ENCODE measurements at places on chromosomes 13 and 19. TPM values are rescaled to one million over a fixed set of nuclear protein-coding genes. Genes with fewer than 3 reads are reported as not detected.

Gene PRRG2
- total RNA-seq, result 0.83 TPM

Gene APOE
- total RNA-seq, result 0.94 TPM

Gene PRSS57
- not detected for total RNA-seq

DNA sequence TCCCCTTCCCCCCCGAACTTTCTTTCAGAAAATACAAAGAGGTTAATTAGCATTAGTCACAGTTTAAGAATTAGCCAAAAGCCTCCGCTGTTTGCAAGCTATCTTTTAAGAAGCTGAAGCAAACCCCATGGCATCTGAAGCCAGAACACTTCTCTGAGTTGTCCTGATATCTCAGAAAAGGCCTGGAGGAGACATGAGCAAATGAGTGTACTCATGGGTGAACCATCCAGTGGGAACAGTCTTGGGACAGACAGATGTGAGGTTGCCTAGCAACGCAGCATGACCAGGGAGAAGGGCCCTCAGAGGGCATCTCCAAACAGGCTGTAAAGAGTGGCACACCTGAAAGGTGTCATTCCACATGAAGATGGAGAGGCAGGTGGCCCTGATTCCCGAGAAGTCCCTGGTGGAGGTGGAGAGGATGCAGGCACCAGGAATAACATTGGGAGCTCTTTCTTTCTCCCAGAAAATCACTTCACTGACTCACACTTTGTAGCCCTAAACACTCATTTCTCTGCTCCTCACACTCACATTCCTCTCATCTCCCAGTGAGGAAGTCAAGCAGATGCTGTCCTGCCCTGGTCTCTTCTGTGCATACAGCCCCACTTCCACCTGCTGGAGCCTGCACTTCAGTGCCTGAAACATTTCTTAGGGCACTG, 87.0 kb upstream of the TSHZ3 start:
- DNase-seq, result no peak

Gene SIGLEC11
- not detected for total RNA-seq

Gene NBEA
- 0.14 TPM for total RNA-seq

Gene SELENOV
- not detected for total RNA-seq

- no peak for DNase-seq
Measured at GRCh38 chr19:3206216-3206953, 18.1 kb upstream of the CELF5 start.

Gene C3
- total RNA-seq, result 4.4 TPM

- no peak for DNase-seq
Measured at GRCh38 chr13:98517576-98518310, 59.2 kb downstream of the STK24 start.

DNA sequence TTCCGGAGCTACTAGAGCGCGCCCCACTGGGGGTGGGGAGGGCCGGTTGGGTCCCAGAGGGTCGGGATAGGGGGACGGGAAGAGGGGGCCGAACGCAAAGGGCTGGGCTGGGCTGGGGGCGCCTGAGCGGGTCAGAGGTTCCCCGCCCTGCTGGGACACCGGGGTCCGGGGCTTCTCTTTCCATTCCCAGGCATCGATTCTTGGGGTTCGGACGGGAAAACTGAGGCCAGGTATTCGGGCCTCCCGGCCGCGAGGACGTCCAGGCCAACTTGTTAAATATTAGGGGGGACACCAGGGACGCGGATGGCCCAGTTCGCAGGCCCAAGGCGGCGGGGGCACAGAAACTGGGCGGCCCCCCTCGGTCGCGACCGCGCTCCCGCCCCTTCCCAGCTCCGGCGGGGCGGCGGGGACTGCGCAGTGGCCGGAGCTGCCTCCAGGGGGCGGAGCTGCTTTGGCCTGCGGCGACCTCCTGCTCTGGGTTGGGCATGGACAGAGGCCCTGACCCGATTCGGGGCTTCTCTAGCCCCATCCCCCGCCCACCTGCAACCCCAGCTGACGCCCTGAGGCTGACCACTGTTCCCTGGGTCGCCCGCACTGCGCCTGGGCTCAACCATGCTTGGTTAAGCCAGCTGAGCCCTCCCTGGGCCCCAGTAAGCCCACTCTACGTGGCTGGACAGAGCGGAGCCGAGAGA, 1.2 kb upstream of the KLF16 start:
- peak; percentile 54 for DNase-seq

DNA sequence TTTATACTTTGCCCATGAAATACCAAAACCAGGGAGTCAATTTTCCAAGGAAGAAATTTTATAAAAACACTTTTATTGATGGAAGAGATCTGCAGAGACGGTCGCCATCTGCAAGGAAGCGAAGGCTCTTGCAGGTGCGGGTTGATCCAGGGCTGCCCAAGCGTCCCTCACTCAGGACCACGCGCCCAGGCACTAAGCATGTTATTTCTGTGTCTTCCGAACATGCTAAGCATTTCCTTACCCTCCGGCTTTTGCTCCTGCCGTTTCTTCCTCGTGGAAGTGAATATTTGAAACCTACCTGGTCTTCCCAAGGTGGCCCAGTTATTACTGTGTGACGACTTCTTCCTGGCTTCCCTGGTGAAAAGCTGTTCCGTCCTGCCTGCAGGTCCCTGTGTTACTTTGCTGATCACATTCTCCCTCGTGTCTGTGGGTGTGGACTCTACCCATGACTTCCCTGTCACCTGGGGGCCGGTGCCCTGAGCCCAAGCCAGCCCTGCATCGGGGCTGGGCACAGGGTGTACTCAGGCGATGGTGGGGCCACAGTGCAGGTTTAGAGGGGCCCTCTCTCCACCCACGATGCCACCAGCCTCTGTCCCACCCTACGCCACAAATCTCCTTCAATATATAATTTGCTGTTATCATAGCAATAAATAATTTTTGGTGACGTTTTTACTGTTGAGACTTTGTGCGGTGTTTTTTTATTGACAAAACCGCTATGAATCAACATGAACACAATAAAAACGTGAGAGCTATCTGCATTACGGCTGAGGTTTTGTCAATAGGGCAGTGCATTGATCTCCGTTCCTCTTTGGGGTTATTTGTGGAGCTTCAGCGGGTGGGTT, 119.4 kb downstream of the URI1 start:
- no peak for DNase-seq

Gene IL27RA
- total RNA-seq, result 76.6 TPM

- DNase-seq, result peak; percentile 45
Measured at GRCh38 chr13:94548821-94549231, 47.1 kb downstream of the TGDS start.

DNA sequence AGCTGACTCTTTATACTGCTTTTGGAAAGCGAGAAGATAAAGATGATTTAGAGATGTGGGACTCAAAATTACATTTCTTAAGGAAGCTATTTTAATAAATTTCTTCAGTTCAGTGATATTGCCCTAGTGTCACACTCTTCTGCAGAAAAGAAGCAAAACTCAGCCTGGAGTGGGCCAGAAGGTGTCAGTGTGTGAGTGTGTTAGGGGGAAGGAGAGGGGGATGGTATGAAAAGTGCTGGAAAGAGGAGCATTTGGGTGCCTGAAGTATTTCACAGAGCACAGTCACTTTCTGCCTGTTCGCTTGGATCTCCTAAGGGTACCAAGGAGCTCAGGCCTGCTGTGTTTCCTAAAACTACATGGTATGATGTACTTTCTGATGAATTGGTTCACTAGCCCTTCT, 84.5 kb upstream of the FRY start:
- no peak for DNase-seq

DNA sequence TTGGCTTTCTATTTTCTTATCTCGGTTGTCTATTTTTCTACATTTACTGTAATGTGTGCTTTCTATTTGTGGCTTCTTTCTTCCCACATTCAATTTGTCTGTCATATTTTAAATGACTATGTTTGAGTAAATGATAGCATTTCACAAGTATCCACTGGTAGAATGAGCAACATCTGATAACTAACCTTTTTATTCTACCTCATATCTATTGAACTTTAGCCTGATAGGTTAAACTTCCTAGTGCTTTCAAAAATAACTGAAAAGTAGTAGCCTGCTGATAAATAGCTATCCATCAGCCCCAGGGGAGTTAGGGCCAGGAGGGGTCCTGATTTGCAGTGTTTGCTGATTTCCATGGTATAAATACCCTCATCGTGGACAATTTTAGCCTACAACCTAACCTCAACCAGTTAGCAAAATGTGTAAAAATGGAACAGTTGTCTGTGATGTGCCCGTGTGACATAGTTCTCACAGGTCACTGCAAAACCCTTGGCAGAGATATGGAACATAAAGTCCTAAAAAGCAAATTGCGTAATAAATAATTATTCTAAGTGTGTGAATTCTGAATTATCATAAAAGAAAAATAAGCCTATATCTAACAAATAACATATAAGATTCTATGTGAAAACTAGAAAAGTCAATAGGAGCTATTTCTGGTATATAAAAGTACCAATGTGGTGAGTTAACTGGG, 32.1 kb downstream of the KCTD12 start:
- no peak for DNase-seq

GRCh38 chr13:90438576-90438975, 908.9 kb upstream of the MIR17HG start:
- DNase-seq, result no peak

Gene PODNL1
- total RNA-seq, result not detected
